ENCODE measurements at places on chromosomes 7 and 10. TPM values are rescaled to one million over a fixed set of nuclear protein-coding genes. Genes with fewer than 3 reads are reported as not detected.

DNA sequence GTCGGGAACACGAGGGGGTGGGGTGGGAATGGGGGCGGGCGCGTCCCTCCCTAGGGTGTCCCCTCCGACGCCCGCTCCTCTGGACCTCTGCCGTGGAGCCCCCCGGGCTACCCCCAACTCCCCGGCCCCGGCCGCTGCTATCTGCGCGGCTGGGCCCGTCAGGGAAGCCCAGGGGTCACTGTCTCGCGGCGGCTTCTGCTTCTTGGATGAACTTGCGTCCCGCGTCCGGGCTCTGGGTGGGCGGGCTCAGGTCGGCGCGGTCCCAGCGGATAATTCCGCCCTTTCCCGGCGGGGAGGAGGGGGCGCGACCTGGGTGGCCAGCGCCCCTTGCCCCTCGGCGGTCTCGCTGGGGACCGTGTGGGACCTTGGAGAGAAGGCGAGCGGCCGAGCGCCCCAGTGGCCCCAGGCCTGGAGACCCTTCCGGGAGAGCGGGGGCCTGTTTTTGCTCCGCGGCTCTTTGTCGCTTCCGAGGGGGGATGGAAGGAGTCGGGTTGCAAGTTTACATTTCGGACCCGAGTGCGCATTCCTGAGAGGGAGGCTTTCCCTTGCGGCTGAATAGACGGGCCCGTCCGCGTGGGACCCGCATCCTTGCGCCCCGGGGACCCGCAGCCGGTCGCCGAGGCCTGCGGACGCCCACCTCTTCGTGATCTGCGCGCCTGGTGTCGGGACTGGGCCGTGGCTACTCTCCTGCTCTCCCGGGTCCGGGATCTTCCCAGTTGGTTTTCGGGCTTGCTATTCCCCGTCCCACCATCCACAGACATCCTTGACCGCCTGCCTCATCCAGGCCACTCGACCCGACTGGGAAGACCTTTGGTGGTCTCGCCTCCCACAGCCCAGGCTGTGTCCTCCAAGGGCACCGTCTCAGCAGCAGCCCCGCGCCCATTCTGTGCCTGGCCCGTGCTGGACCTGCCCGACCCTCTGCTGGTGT, 812 bp downstream of the DOCK1 start:
- DNase-seq = no peak

DNA sequence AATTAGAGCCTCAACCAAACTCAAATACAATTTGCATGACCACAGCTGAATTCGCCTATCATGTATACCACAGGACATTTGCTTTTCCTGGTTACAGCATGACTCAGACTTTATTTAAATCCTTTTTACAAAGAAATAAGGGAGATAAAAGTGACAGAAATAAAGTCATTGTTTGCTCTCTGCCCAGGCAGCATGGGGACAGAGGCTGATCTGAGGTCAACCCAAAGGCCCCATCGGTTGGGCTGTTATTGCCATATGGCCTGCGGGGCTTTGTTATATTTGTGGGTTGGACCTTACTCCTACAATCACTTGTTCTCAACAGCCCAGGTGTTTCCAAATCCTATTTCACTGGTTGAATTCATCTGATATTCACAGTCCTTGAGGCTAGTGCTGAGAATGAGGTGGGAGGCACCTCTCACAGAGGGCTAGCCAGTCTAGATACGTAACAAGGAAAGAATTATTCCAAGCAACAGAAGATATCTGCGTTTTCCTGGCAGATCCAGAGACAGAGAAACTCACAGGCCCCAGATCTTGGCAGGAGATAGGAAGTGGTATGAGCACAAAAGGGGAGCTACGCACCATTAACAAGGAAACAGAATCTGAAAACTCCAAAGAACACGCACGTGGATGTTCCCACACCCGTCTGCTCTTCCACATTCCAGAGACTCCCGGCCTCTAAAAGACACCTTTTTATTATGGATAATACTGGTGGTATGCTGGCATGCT, 117.3 kb downstream of the HIPK2 start:
- no peak for DNase-seq

DNA sequence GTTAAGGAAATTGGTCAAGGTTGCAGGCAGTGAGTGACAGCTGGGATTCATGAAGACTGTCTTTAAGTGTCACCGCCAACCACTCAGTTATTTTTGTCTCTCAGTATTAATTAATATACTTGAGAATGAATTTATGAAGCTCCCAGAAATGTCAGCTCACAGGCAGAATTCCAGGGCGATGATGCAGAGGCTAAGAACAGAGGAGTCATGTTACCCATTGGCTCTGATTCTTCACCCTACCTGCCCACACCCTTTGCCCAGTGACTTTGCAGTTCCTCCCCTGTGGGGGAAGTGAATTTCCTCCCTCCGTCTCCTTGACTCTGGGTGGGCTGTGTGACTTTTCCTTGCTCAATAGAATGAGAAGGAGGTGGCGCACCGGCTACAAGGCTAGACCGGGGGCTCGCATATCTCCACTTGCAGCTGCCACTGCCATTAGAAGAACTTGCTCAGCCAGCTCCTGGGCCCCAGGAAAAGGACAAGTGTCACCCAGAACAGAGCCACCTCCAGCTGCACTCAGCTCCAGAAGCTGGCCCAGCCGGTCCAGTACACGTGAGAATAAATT, 157.1 kb upstream of the PRKCQ start:
- no peak for DNase-seq

DNA sequence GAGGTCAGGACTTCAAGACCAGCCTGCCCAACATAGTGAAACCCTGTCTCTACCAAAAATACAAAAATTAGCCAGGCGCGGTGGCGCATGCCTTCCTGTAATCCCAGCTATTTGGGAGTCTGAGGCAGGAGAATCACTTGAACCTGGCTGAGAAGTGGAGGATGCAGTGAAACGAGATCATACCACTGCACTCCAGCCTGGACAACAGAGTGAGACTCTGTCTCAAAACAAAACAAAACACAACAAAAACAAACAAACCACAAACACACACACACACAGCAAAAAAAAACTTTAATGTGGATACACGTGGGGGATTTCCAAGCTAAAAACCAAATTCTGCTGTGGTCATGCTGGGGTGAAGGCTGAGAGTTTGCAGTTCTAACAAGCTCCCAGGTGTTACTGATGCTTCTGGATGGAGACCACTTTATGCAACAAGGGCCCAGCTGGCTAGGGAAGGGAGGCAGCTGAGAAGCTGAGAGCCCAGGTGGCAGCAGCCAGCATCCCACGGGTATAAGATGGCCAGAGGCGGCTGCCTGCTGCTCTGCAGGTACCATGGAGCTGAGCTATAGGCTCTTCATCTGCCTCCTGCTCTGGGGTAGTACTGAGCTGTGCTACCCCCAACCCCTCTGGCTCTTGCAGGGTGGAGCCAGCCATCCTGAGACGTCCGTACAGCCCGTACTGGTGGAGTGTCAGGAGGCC, at the start of gene ZP3:
TSS of gene ZP3 (plus strand) at position 538 of the 699 bp plus-strand sequence. CDS start at position 553, 15 bp downstream.
- no peak for DNase-seq

GRCh38 chr10:32851301-32851700, 106.7 kb downstream of the ITGB1 start:
- DNase-seq = no peak

- no peak for DNase-seq
Measured at GRCh38 chr10:96413151-96413787, 54.5 kb upstream of the OPALIN start.

ADAM12 gene
- polyA plus RNA-seq = 8.0 TPM

OR13A1 gene
- polyA plus RNA-seq = not detected

WBP1L gene
- polyA plus RNA-seq = 28.1 TPM
